CD8-positive, alpha-beta memory T cell (primary cell): ENCODE measurements at places on chromosomes 4 and X. TPM values are rescaled to one million over a fixed set of nuclear protein-coding genes. Genes with fewer than 3 reads are reported as not detected.

Gene MAGEC2
- total RNA-seq: not detected

Gene IQCM
- not detected for total RNA-seq

Gene CT45A1
- total RNA-seq: not detected

Gene SSX2
- total RNA-seq: not detected

Gene PDZD4
- 1.3 TPM for total RNA-seq

Gene FHDC1
- 0.04 TPM for total RNA-seq

Gene RTL9
- not detected for total RNA-seq

DNA sequence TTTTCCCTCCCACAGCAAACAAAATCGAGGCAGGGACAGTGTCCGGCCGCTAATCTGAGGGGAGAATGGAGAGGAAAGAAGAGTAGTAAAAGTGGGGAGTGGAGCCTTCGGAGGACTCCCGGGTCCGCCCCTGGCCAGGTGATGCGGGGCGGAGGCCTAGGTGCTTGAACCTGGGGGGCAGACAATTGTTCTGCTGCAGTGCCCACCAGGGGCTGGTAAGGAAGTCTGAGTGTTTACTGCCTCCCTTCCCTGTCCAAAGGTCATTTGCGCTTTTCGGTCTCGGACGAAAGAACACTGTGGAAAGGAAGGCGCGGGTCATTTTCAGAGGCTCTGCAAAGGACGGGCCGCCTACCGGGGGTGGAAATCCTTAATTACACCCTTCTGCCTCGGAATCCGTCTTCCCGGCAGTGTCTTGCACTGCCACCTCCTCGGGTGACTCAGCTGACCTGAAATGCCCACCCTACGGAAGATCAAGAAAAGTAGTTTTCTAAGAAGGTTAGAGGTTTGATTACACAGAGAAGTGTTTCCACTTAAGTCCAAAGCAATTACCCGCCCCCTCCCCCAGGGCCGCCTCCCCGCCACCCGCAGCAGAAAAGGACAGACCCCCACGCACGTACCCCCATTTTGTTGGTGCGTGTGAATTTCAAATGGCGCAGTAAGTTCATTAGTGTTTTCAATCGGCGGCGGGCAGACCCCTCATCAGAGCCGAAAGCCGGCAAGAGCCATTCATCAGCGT is 99.9 kb upstream of the TENM3 start:
- no peaks in the 10 kb centered on the region for H3K36me3 ChIP-seq
- no peak for DNase-seq
- no peaks in the 10 kb centered on the region for H3K4me1 ChIP-seq
- peaks cover 10% of the 10 kb centered on the region for H3K27me3 ChIP-seq
- H3K27ac ChIP-seq: no peak overlapping the region
- no peak overlapping the region for H3K4me3 ChIP-seq

- H3K27ac ChIP-seq: no peak overlapping the region
- no peaks in the 10 kb centered on the region for H3K4me1 ChIP-seq
- H3K27me3 ChIP-seq: no peaks in the 10 kb centered on the region
- no peaks in the 10 kb centered on the region for H3K36me3 ChIP-seq
- no peak overlapping the region for H3K4me3 ChIP-seq
- DNase-seq: no peak
These were observed 35.2 kb upstream of the FAM241A start for GRCh38 chr4:112110059-112110425.

- H3K4me1 ChIP-seq: no peaks in the 10 kb centered on the region
- H3K27ac ChIP-seq: no peak overlapping the region
- no peaks in the 10 kb centered on the region for H3K36me3 ChIP-seq
- no peaks in the 10 kb centered on the region for H3K27me3 ChIP-seq
- no peak overlapping the region for H3K4me3 ChIP-seq
These were observed 30.3 kb downstream of the NSDHL start for GRCh38 chrX:152861116-152861515.

DNA sequence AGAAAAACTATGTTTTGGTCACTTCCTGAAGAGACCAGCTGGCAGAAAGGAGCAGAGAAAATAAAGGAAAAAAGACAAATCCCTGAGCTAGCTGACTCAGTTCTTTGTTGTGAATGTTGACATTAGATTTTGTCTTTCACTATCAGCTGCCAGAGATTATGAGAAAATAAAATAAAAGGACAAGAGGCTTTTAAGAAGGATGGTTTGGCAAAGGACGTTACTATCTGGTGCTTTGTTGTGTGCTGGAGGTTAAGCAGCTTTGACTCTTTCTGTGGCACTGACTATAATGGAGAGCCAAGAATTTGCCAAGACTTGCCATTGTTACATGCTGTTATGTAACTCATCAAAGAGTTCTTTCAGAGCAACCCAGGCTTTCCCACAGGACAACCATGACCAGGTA is 12.1 kb downstream of the ASB5 start:
- no peaks in the 10 kb centered on the region for H3K27me3 ChIP-seq
- no peak overlapping the region for H3K4me3 ChIP-seq
- no peaks in the 10 kb centered on the region for H3K4me1 ChIP-seq
- no peak overlapping the region for H3K27ac ChIP-seq
- H3K36me3 ChIP-seq: no peaks in the 10 kb centered on the region
- no peak for DNase-seq

DNA sequence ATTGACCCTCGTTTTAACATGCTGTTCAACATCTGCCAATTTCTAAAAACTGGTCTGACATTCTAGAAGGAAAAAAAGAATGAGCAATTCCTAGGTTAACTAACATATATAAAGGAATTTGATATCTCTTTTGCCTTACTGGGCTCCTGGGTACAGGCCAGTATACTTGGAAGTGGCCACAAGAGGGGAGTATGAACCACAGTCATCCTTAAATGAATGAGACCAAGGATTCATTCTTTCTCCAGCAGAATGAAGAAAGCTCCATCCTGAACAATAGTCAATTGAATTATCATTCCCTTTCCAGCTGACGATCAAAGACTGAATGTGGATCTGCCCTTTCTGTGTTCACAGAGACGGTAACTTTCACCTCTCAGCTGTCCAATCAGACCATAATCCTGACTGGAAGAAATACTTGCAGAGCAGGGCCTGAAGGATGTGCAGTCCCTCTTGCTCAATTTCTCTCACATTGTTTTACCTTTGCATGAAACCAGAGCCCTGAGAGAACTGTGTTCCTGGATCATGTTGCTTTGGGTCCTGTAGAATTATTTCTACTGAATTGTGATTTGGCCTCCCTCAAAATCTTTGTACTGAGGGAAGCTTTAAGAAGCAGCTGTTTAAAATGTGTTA is 14.8 kb upstream of the SPARCL1 start:
- no peak for DNase-seq
- H3K4me1 ChIP-seq: no peaks in the 10 kb centered on the region
- H3K36me3 ChIP-seq: no peaks in the 10 kb centered on the region
- no peak overlapping the region for H3K27ac ChIP-seq

DNA sequence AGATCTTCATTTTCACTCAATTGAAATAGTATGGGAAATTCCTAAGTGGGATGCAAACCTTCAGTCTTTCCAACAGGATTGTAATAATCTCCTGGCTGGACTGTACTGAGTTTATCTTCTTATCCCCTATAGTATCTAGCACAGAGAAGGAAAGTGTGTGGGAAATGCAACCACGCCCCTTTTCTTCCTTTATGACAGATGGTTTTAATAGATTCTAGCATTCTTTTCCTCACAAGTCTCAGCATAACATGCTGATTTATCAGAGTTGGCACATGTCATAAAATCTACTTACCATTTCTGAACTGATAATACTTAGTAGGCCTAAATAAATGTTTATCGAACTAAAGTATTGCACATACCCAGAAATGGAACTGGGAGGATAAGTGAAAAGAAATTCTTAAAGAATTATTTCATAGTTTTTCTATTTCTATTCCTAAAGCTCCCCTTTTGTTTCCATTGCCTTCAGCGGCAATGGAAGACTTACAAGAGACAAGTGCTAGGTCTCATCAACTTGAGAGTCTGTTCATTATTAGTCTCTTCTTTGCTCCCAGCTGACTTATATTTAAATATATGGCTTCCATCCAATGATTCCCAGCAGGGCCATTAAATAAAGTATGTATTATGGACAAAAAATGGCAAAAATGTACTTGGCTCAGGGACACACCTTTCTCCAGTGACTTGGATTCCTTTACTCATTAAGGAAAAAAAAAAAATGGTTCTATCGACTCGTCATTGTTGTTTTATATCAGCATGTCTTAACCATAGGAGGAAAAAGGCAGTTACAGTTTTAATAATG is 484.5 kb downstream of the IL1RAPL1 start:
- no peak overlapping the region for H3K4me3 ChIP-seq
- no peaks in the 10 kb centered on the region for H3K4me1 ChIP-seq
- no peaks in the 10 kb centered on the region for H3K36me3 ChIP-seq
- DNase-seq: no peak

DNA sequence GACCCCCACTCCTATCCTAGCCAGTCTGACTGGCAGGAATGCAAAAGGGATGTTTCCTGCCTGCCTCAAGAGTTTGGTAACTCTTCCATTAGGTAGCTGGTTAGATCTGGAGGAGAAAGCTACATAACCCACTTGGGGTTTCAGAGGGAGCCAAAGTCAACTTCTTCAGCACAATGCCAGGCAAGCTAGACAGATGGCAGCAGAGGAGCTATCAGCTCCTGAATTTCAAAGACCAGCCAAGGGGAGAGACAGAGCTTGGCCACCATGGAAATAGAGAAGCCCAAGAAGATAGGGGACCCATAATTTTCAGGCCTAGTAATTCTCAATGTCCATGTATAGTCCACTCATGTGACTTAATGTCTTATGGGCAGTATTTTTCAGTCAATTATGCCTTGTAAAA is 56.4 kb downstream of the PGRMC1 start:
- H3K4me1 ChIP-seq: no peaks in the 10 kb centered on the region
- DNase-seq: no peak
- H3K36me3 ChIP-seq: no peaks in the 10 kb centered on the region
- no peak overlapping the region for H3K27ac ChIP-seq
- no peaks in the 10 kb centered on the region for H3K27me3 ChIP-seq
- H3K4me3 ChIP-seq: no peak overlapping the region

DNA sequence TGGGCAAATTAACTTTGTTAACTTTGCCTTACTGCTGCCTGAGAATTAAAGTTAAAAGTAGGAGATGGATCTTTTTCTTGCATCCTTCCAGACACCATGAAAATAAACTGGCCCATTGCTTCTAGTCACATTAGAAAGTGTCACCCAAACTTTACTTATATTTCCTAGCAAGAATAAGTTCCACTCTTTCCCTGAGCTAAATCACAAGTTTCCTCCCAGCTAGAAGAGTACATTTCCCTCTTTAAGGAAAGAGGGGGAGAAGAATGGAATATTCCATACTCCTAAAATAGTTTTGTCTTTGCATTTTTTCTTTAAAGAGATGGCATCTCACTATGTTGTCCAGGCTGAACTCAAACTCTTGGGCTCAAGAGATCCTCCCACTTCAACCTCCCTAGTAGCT is 53.8 kb downstream of the TMEM150C start:
- no peaks in the 10 kb centered on the region for H3K36me3 ChIP-seq
- no peak overlapping the region for H3K4me3 ChIP-seq
- H3K27me3 ChIP-seq: no peaks in the 10 kb centered on the region
- DNase-seq: no peak
- H3K4me1 ChIP-seq: no peaks in the 10 kb centered on the region
- H3K27ac ChIP-seq: no peak overlapping the region

DNA sequence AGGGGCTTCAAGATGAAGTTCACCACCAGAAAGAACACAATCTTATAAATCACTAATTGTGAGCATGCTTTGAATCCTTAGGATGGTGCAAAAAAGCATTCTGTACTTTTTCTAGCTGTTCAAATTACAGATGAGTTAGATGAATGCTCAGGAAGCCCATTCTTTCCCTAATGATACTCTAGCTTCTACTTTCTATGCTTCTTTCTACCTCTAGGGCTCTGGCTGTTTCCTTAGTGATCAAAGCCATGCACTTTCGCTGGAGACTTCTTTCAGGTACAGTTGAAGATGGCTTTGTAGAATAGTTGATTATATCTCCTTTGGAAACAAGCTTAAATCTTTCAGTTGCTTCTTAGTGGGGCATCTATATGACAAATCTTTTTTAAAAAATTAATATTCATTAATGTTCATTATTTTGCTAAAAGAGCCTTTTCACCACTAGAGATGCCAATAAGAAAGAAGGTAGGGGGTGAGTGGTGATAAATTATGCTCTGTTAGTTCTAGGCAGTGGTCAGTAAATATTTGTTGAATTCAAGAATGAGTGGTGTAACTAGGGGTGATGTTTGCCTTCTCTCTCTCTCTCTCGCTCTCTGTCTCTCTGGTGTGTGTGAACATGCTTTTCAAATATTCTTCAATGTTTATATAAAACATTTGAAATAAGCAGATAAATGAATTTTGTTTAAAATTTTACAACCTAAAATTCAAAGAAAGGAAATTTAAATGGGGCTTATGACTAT is 169.4 kb downstream of the GLUD2 start:
- no peaks in the 10 kb centered on the region for H3K4me1 ChIP-seq
- H3K4me3 ChIP-seq: no peak overlapping the region
- H3K27ac ChIP-seq: no peak overlapping the region
- H3K36me3 ChIP-seq: no peaks in the 10 kb centered on the region
- H3K27me3 ChIP-seq: no peaks in the 10 kb centered on the region

GRCh38 chr4:69124941-69125340 is 28.7 kb downstream of the UGT2B7 start:
- no peaks in the 10 kb centered on the region for H3K4me1 ChIP-seq
- no peaks in the 10 kb centered on the region for H3K27me3 ChIP-seq
- no peak overlapping the region for H3K4me3 ChIP-seq
- no peak overlapping the region for H3K27ac ChIP-seq

GRCh38 chrX:41616935-41617334 is 71.8 kb upstream of the GPR34 start:
- H3K4me3 ChIP-seq: no peak overlapping the region
- no peak for DNase-seq
- H3K27me3 ChIP-seq: no peaks in the 10 kb centered on the region
- H3K36me3 ChIP-seq: no peaks in the 10 kb centered on the region

- H3K4me1 ChIP-seq: peaks cover 22% of the 10 kb centered on the region
- no peak for DNase-seq
- peaks cover 24% of the 10 kb centered on the region for H3K36me3 ChIP-seq
- H3K4me3 ChIP-seq: no peak overlapping the region
- H3K27ac ChIP-seq: no peak overlapping the region
- H3K27me3 ChIP-seq: no peaks in the 10 kb centered on the region
These were observed 7.5 kb downstream of the POLR2B start for GRCh38 chr4:56986192-56986591.

- H3K27ac ChIP-seq: no peak overlapping the region
- no peaks in the 10 kb centered on the region for H3K27me3 ChIP-seq
- no peak overlapping the region for H3K4me3 ChIP-seq
These were observed 143.9 kb upstream of the DIPK2B start for GRCh38 chrX:45344594-45344993.

- DNase-seq: no peak
- H3K4me3 ChIP-seq: no peak overlapping the region
These were observed 16.3 kb downstream of the TACC3 start for GRCh38 chr4:1737666-1738065.

DNA sequence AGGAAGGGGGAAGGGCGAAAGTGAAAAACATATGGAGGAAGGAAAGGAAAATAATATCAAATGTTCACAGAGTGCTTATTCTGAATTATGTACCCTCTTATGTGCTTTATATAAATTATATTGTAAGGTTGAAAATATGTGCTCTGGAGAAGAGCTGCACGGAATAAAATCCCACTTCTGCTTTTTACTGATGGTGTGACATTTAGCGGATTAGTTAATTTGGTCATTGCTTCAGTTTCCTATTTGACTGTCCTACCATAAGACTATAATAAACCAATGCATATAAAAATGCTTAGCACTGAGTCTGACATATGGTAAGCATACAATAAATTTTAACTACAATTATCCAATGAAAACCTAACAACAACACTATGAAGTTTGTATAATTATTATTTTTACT is 86.2 kb downstream of the NPFFR2 start:
- DNase-seq: no peak
- H3K36me3 ChIP-seq: no peaks in the 10 kb centered on the region
- H3K4me1 ChIP-seq: no peaks in the 10 kb centered on the region
